Activated naive CD8-positive, alpha-beta T cell treated with anti-CD3 and anti-CD28 coated beads, Interleukin-2, amount 10 ng/mL, durations not matched to agents 7 days and 5 days (primary cell): ENCODE measurements at places on chromosomes 7 and 10.

GRCh38 chr10:61411706-61412105 is 41.5 kb downstream of the TMEM26 start:
- no peak for DNase-seq

- DNase-seq, result no peak
Measured at GRCh38 chr10:69959911-69960310, 92.7 kb upstream of the MACROH2A2 start.

DNA sequence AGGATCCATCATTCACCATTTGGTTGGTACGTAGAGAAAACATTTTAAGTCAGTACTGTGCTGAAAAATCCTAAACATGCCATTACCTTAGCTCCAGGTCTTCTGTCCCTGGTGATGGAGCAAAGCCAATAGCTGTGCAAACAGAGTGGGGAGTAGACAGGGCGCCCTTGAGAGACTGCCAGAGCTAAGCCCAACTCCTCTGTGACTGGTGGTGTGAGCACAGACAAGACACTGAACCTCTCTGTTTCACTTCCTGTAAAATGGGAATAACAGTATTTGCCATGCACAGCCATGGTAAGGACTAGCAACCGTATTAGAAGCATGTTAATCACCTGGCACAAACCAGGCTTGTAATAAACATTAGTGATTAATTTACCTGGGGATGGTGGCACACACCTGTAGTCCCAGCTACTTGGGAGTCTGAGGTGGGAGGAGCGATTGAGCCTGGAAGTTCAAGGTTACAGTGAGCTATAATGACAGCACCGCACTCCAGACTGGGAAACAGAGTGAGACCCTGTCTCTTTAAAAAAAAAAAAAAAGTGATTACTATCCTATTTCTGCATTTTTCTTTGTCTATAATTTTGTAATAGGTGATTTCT is 28.7 kb downstream of the LYZL1 start:
- DNase-seq, result no peak

- no peak for DNase-seq
Measured at GRCh38 chr10:75283671-75284470, 48.1 kb upstream of the COMTD1 start.

- no peak for DNase-seq
Measured at GRCh38 chr7:48300301-48300700, 129.0 kb downstream of the ABCA13 start.

DNA sequence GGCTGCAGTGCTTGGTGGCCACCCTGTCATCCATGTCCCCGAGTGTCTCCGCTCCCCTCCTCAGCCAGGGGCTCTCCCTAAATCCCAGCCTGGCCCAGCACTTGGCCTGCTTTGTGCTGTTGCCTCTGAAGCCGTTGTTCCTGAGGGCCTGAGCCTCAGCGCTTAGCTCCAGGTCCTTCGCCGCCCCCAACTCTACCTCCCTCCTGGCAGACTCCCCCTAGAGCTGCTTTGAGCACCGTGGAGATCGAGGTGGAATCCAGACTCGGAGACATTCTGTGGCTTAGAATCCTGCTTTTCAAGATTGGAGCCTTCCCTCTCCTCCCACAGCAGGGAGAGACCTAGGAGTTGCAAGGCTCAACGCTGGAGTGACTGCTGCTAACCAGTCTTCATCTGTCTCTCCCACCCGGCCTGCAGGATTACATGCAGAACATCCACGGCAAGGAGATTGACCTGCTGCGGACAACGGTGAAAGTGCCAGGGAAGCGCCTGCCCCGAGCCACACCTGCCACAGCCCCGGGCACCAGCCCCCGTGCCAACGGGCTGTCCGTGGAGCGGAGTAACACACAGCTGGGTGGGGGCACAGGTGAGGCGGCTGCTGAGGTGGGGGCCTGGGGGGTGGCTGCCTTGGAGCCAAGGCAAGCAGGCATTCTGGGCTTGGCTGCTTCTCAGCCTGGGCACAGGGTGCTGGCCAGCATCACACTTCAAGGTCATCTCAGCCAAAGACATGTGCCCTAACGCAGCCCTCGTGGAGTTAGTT is 33.3 kb downstream of the GBX1 start:
- DNase-seq, result peak; percentile 21

DNA sequence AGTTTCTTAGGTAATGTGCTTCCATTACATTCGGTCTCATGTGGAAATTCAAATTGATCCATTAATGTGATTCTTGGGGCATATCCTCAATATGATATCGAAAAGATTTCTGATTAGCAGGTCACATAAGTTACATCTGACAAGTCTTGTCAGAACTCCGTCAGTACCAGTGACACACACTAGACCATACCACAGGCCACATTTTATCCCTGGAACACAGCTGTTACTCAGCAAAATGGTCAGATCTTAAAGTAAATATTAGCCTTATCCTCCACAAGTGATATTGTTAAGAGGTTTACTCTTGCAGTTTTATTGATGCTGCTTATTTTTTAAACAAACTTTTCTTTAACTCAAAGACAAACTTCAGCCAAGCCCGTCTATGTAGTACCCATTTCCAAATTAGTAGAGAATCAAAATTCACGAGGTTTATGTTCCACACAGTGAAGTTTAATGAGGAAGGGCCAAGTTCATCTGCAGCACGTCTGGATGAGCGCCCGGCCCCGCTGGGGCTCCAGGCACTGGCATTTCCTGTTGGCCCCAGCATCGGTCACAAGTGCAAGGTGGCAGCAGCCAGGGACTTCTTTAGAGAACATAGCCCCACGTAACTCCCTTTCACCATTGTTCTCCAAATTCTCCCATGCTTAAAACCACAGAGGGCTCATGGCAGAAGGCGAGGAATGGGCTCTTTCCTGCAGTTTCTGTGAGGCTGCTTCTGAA is 132.2 kb downstream of the VIPR2 start:
- DNase-seq, result no peak

- DNase-seq, result no peak
Measured at GRCh38 chr10:70683601-70683934, 11.3 kb downstream of the ADAMTS14 start.

- peak; percentile 43 for DNase-seq
Measured at GRCh38 chr7:50662041-50662694, 97.0 kb upstream of the DDC start.

DNA sequence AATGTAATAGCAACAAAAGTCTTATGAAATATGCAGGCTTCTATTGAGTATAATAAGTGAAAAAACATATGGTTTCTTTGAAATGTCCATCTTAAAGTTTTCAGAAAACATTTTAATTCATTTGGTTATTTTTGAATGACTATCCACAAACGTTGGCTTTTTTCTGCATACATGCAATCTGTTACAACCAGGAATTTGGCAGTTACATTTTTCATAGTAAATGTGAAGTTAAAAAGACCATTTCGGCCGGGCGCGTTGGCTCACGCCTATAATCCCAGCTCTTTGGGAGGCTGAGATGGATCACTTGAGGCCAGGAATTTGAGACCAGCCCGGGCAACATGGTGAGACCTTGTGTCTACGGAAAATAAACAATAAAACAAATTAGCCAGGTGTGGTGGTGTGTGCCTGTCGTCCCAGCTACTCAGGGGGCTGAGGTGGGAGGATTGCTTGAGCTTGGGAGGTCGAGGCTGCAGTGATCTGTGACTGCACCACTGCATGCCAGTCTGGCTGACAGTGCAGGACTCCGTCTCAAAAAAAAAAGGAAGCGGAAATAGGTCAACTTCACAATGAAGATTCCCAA is 73.9 kb upstream of the NMT2 start:
- no peak for DNase-seq

DNA sequence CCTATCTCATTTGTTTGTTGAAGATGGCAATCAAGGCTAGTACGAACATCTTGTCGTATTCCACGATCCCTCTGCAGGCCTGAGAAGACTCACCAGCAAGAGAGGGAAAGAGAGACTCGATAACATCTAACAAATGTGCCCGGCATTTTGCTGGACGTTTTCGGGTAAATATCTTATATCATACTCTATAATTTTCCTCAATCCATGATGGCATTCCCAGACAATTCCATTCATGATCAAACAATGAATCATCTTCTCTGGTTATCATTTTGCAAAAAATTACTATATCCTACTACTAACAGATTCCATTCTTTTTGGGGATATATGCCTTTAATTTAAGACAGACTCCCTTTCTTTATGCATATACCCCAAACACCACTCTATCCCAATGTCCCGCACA is 118.1 kb downstream of the TYW1B start:
- no peak for DNase-seq

GRCh38 chr10:21534604-21535493 is 817 bp downstream of the MLLT10 start:
- peak; percentile 67 for DNase-seq

GRCh38 chr10:44045020-44045419 is 339.9 kb downstream of the CXCL12 start:
- no peak for DNase-seq

DNA sequence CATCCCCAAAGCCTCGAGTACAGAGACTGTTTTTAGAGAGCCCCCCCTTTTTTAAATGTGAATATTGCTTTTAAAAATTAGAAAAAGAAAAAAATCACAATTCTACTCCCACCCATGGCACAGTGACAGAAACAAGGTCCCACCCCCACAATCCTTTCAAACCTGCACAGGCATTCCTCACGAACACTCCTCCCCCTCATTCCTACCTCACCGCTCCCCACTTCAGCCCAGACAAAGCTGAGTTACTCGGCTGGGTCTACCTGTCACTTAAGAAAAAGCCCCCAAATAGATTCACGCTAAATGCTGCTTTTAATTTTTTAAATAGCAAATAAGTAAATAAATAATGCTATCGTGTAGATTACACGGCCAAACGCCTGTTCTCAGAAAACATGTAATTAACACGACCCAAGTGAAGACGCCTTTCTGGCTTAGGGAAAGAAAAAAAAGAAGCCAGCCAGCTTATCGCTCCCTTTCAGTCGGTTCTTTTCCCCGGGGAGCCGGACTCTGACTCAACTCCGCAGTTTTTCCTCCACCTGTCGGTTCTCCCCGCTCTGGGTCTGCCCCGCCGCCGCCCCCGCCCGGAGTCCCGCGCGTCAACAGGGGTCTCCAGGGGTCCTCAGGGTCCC is 739 bp downstream of the MPP7 start:
- no peak for DNase-seq

GRCh38 chr7:30459591-30460245 is 18.9 kb downstream of the NOD1 start:
- no peak for DNase-seq

- no peak for DNase-seq
Measured at GRCh38 chr7:33781796-33782195, 123.5 kb upstream of the BMPER start.

GRCh38 chr7:116041615-116042014 is 11.1 kb upstream of the TFEC start:
- DNase-seq, result no peak

DNA sequence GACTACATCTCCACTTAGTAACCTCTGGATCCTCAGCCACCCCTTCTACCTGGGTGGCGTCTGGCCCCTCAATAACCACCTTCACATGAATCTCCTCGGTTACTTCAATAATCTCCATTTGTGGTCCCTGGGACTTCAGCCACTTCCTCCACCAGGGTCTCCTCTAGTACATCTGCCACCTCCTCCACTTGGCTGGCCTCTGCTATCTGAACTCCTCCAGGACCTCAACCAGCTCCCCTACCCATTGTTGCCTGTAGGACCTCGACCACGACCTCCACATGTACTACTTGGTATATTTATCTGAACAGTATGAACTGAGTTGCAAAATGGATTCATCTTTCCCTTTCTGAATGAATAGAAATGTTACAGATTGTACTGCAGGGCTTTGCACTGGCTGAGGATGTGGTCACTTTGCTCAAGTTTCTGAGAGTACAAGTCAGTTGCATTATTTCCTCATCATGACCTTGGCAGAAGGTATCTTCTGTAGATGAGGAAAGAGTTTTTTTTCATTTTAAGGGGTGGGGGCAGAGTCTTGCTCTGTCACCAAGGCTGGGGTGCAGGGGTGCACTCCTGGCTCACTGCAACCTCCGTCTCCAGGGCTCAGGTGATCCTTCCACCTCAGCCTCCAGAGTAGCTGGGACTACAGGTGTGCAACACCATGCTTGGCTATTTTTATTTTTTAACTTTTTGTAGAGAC is 36.0 kb downstream of the MAT1A start:
- DNase-seq, result peak; percentile 41

DNA sequence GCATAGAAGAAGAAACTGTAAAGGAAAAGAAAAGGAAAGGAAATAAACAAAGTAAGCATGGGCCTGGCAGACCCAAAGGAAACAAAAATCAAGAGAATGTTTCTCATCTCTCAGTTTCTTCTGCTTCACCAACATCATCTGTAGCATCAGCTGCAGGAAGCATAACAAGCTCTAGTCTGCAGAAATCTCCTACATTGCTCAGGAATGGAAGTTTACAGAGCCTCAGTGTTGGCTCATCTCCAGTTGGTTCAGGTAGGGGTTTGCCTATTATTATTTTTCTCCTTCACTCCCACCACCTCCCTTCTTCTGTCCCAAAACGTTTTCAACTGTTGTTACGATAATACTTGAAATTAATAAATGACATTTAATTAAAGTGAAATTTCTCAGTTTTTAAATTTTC is 139.6 kb downstream of the MLLT10 start:
- DNase-seq, result no peak

GRCh38 chr7:15602236-15602635 is 40.4 kb upstream of the AGMO start:
- DNase-seq, result no peak

DNA sequence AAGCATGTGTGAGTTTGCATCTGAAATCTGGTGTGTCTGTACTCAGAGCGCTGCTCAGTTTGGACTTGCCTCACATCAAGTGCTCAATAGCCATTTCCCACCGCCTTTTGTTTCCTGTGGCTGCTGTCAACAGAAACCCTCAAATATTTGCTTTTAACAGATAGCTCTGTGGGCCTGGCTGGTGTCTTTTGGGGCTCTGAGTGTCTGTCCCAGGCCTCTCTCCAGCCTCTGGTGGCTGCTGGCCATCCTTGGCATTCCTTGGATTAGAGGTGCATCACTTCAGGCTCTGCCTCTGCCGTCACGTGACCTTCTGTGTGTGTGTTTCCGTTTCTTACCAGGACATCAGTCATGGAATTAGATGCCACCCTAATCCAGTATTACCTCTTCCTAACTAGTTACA is 9.3 kb downstream of the YKT6 start:
- DNase-seq, result no peak

DNA sequence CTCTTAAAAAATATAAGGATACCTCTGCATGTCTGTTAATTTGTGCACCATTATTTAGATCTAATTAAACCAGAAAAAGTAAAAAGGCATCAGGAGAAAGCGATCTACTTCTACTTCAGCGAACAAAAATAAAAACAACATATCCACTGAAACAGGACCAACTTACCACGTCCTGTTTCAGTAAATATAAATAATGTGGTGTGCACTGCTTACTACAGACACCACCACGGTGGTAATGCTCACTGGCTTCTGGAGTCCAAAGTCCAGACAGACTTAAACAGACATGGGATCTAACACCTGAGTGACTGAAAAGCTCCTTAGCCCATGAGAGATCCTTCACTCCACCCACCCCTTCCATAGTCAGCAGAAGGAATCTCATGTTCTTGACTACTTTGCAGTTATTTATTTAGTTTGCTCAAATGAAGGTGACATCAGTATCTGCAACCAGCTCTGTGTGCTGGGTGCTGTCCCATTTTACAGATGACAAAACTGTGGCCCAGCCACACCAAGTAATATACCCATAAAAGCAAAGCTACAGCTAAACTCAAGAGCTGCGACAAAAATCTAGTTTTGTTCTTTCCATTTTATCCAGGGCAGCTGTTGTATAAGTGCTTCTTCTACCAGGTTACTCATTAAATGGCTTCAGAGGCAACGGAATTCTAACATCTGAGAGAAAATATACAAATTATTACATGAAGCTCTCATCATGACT is 62.1 kb upstream of the NCAPG2 start:
- DNase-seq, result no peak
